AG10803 (cell line): ENCODE measurements at places on chromosomes 3 and 15.

GRCh38 chr3:72234391-72234790 lies 449.4 kb upstream of the PROK2 start:
- DNase-seq = peak; percentile 95

DNA sequence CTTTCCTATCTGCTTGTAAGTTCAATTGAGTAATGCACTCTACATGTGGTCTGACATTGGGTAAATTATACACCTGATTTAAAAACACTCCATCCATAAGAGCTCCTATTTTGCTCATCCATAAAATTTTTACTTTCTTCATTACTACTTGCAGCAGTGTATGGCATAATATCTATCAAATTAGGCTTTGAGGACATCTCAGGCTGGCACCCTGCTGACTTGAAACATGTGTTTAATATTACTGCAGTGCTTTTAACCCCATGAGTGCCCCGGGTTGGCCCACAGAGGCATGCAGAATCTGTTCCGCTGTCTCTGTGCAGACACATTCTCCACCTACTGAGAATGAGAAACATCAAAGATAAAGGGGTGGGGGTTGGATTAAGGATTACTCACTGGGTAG lies 249.9 kb upstream of the DNAJC19 start:
- no peak for DNase-seq

GRCh38 chr3:188341501-188341900 lies 187.5 kb downstream of the LPP start:
- DNase-seq = no peak

DNA sequence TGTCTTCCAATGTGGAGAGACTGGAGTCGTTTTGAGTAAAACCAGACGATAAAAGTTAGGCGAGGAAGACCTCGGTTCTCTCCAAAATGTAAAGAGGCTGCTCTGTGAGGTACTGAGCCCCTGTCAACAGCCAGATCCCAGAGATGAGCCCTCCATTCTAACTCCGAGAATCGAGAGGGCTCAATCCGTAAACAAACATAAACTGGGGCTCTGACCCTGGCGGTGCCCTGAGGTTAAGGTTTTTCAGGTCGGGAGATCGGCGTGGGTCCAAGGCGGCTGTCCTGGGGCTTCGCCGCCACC lies 417 bp downstream of the TBCCD1 start:
- DNase-seq = no peak

GRCh38 chr3:107846279-107846852 lies 244.5 kb downstream of the CD47 start:
- peak; percentile 56 for DNase-seq

DNA sequence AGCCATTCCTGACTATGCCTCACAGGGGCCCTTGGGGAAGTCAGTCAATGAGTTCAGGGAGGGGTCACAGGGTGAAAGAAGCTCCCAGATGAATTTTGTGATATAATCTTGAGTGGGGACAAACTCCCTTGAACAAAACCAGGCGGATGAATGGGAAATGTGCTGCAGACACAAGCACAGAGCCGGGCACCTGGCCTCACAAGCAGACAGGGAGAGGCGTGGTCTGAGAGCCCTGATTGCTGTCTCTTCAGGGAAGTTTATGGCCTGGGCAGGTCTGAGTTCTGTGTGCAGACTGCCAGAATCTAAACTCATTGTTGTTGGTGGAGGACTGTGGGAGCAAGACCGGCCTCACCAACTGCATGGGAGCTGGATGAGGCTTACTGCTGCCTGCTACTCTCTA lies 591.8 kb downstream of the EPHA3 start:
- no peak for DNase-seq

DNA sequence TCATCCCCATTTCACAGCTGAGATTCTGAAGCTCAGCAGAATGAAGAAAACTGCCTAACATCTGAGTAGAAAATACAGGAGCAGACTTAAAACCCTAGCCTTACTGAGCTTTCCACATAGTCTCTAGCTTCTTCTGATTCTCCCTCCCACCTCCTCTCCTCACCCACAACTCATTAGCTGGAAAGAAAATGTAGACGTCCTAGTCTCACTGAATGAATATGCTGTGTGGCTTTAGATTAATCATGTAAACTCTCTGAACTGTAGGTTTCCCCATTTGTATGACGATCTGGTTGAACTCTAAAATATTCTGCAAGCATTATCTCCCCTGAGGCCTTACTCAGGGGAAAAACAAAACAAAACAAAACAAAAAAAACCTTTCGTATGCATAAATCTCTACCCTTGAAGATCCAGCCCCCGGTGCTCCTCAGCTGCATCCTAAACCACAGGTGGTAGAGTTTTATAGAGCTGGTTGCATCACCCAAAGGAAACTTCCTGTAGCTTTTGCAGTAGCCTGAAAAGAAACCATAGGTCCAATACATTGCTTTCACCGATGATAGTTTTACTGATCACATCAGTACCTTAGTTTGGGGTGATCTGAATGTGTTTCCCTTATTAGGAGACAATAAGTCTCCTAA lies 40.6 kb downstream of the FOXB1 start:
- no peak for DNase-seq

- DNase-seq = no peak
Observed at GRCh38 chr3:62370112-62370857, 3.1 kb downstream of the FEZF2 start.

- no peak for DNase-seq
Observed at GRCh38 chr3:53170325-53171063, 9.5 kb downstream of the PRKCD start.

- DNase-seq = peak; percentile 72
Observed at GRCh38 chr3:20041197-20041780, 1.0 kb downstream of the KAT2B start.

- no peak for DNase-seq
Observed at GRCh38 chr3:130423064-130423463, 77.6 kb downstream of the COL6A5 start.

- no peak for DNase-seq
Observed at GRCh38 chr3:58668247-58668646, 1.7 kb upstream of the FAM3D start.

GRCh38 chr3:56952061-56952460 lies 108.4 kb upstream of the SPATA12 start:
- DNase-seq = no peak

DNA sequence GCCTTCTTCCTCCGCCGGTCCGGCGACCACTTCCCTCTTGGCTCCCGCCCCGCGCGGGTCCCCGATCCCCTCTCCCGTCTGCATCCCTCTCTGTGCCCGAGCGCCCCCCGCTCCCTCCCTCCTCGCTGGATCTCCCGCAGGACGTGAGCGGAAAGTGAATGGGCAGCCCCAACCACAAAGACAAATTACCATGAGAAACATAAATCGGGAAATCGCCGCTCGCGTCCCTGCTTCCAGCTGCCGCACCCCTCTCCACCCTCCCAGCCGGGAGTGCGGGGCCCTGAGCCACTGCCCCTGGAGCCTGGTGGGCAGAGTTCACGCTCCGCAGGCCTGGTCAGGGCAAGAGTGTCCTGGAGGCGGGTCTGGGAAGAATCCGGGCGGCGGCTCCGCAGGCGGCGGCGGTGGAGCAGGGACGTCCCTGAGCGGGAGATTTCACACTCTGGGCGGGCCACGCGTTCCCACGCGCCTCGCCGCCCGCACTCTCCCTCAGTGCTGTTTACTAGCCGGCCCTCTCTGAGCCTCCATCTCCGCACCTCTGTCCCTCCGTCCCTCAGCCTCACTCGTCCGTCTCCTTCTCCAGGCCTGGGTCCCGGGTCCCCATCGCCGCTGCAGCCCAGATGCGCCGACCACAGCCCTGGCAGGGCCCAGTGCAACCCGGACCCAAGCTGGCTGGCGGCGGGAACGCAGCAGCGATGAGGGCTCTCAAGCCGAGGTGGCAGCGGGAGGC lies 835 bp downstream of the SEMA5B start:
- DNase-seq = no peak

GRCh38 chr15:51731549-51732267 lies 5.7 kb downstream of the LYSMD2 start:
- DNase-seq = no peak

DNA sequence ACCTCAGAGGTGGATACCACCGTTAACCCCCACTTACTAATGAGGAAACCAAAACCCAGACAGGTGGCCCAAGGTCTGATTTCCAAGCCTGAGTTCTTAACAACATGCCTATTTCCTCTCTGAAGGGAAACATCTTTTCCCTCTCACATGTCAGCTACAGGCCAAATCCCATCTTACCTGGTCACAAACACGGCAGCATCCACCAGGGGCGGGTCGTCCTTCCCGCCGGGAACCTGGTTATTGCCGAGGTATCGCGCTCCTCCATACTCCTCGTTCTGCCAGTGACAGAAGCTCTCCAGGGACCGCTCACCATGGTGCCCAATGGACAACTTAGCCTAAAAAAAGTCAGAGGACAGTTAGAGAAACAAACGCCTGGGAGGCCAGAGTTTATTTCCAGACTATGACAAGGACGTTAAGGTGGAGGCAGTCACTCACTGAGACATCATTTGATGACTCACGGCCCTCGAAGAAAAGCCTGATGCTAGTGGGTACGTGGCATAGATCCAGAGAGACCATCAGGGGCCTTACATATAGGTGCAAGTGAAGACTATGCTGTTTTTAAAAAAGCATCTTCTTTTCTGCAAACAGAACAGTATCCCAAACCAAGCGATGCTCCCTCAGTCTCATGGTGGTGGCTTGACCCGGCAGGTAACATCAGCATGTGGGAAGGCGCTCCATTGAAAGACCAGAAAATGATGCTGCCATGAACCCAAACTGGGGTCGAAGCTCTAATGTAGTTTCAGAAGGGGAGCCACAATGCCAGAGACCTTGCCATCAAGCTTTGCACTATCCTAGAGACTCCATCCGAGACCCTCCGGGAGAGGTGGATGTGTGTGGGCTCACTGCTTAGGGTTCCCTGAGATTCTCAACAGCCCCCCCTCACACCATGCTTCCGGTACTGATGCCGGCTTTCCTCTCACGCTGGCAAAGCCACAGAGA lies 80.2 kb downstream of the ADAMTS17 start:
- no peak for DNase-seq

- peak; percentile 82 for DNase-seq
Observed at GRCh38 chr15:34055868-34056595, 17.0 kb upstream of the AVEN start.

- no peak for DNase-seq
Observed at GRCh38 chr3:157275832-157276231, 115.9 kb upstream of the CCNL1 start.
